Frontal cortex (tissue), 4 donors: ENCODE measurements at places on chromosomes 11 and 22. TPM values are rescaled to one million over a fixed set of nuclear protein-coding genes. Genes with fewer than 3 reads are reported as not detected.

ASPHD2 gene
- total RNA-seq, result 14.3 TPM

TSSK2 gene
- total RNA-seq, result not detected

TREH gene
- total RNA-seq, result not detected

KCNJ1 gene
- not detected for total RNA-seq

AMBRA1 gene
- 25.3 TPM for total RNA-seq

NEFH gene
- total RNA-seq, result 0.41 TPM

TMEM184B gene
- total RNA-seq, result 6.9 TPM

DERL3 gene
- total RNA-seq, result 0.82 TPM

SCUBE2 gene
- 2.9 TPM for total RNA-seq

MAJIN gene
- not detected for total RNA-seq

OR2AG1 gene
- total RNA-seq, result not detected

MRPL11 gene
- total RNA-seq, result 17.1 TPM

RAPSN gene
- total RNA-seq, result not detected

SHANK2 gene
- total RNA-seq, result 24.5 TPM

DEFB131B gene
- not detected for total RNA-seq

ZBED4 gene
- total RNA-seq, result 23.2 TPM

C11orf16 gene
- not detected for total RNA-seq

YWHAH gene
- total RNA-seq, result 255 TPM

TRIM49D1 gene
- not detected for total RNA-seq

C11orf42 gene
- total RNA-seq, result not detected

PLCB3 gene
- 4.9 TPM for total RNA-seq

P2RY6 gene
- under 0.01 TPM for total RNA-seq

LIF gene
- not detected for total RNA-seq

SYCE3 gene
- not detected for total RNA-seq

PGA5 gene
- total RNA-seq, result 0.82 TPM

SLC22A12 gene
- not detected for total RNA-seq

SOX10 gene
- 1.6 TPM for total RNA-seq

FAM227A gene
- total RNA-seq, result 4.9 TPM

MOGAT2 gene
- not detected for total RNA-seq

TMA7B gene
- not detected for total RNA-seq

PACSIN3 gene
- 2.0 TPM for total RNA-seq

GDPD4 gene
- total RNA-seq, result not detected

OR2AG2 gene
- total RNA-seq, result 0.41 TPM

SLC25A18 gene
- 4.1 TPM for total RNA-seq

RTN3 gene
- 239 TPM for total RNA-seq

FGF4 gene
- total RNA-seq, result not detected

RNF26 gene
- total RNA-seq, result 2.9 TPM

OR8G1 gene
- total RNA-seq, result not detected

ARFGAP2 gene
- 110 TPM for total RNA-seq

MS4A4A gene
- 2.0 TPM for total RNA-seq

SHANK3 gene
- 4.1 TPM for total RNA-seq
